NCI-H1417 (cell line): ENCODE measurements at places on chromosomes 7 and 10.

GRCh38 chr10:84497978-84498377 lies 169.6 kb downstream of the CCSER2 start:
- no peak for DNase-seq

- no peak for DNase-seq
Observed at GRCh38 chr7:23335136-23335535, 36.0 kb downstream of the MALSU1 start.

DNA sequence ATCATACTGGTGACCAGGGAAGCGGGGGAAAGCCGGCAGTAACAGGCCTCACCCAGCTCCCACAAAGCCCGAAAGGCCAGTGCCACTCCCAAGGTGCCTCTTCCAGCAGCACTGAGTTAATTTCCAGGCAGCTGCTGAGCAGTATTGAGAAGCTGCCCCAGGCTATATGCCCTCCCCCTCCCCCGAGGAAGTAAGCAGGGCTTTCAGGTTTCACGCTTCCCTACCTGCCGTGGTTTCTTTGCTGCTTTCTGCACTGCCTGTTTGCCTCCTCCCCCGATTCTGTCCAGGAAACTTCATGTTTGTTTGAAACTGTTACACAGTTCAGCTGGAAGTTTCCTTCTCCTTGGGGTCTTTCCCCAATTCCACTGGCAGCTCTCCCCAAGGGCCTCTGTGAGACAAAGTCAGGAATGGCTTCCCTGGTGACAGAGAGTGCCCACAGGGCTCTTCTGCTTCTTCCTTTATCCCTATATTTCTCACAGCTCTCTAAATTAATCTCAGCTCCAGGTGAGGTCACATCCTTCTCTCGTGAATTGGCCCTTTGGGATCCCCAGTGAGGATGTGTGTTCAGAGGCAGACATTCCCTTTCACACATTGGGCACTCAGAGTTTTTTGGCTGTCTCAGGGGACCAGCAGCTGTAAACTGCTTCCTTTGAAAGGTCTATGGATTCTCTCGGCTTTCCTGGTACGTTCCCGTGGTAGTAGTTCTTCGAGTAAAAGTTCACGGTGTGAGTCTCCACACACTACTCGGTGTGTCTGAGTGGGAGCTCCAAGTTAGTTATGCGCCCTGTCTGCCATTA lies 19.4 kb downstream of the C1GALT1 start:
- no peak for DNase-seq

GRCh38 chr10:34193931-34194626 lies 621.0 kb downstream of the PARD3 start:
- DNase-seq: peak; percentile 12

DNA sequence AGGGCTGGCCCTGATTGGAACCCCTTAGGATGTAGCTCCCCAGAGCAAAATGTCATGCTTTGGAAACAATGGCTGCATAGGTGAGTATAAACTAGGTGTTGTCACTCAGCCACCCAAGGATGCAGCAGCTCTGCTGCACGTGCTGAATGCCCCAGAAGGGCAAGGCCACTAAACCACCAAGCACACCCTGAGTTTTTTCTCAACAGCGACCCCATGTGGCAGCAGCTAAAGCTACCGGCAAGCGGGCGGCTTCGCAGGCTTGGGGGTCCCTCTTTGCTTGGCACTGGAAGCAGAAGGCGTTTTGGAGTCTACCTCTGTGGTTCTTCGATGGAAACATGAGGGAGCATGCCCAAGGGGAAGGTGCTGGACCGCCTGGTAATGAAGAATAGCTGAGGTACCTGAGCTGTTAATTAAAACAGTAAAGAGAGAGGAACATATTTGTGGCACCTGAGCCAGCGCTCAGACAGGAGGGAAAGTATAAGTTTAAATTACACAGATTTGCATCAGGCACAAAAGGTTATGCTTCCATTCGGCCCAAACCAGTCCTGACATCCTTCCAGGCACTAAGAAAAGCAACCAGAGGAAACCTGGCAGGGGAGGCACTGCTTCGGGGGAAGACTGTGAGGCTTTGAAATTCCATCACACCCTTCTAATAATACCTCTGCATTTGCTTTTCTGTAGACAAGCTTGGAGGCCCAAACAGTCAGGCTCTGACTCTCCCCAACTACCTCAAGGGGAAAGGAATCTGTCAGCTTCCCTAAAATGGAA lies 152.1 kb downstream of the GFRA1 start:
- DNase-seq: no peak

DNA sequence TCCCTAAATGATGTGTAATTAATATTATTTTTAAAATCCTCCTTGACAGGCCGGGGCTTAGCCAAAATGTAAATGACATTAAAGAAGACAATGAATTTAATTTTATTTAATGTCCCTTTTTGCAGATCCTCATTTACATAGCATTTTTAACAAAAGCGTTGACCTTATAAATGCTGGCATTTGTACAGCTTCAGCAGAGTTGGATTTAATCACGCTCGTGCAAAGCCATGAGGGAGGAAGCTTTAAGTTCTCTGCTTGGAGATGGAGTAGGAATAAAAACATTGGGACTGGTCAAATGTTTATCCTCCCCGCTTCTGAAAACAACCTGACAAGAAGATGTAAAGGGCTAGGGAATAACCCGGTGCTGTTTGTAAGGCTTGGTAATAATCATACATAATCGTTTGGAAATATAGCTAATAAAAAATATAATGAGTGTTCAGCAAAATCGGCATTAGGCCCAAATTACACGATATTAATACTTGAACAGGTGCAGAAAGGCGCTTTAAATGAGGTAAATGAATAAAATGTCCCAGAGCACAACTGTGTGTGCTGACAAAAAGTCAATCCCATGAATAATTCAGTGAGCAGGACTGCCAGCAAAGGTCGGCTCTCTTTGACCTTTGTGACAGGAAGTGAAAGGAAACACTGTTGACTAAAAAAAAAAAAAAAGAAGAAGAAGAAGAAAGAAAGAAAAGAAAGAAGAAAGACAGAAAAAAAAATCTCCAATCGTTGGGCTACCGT lies 11.5 kb downstream of the EBF3 start:
- DNase-seq: no peak

DNA sequence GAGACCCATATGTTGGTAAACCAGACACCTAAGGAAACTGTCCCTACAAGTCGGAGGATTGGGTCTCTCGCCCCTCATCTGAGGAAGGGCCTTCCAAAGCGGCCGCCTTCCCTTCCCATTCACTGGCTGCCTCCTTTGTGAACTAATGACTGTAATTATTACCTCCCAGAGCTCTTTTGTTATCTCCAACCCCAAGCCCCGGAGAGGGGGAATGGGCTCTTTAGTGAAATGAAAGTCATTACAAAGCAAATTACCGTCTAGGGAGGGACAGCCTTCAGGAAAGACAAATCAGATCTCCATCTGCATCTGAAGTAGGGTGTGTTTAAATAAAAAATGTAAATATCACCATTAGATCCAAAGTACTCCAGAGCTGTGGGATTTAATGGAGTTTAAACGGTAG lies 2.6 kb upstream of the GAD2 start:
- DNase-seq: no peak

DNA sequence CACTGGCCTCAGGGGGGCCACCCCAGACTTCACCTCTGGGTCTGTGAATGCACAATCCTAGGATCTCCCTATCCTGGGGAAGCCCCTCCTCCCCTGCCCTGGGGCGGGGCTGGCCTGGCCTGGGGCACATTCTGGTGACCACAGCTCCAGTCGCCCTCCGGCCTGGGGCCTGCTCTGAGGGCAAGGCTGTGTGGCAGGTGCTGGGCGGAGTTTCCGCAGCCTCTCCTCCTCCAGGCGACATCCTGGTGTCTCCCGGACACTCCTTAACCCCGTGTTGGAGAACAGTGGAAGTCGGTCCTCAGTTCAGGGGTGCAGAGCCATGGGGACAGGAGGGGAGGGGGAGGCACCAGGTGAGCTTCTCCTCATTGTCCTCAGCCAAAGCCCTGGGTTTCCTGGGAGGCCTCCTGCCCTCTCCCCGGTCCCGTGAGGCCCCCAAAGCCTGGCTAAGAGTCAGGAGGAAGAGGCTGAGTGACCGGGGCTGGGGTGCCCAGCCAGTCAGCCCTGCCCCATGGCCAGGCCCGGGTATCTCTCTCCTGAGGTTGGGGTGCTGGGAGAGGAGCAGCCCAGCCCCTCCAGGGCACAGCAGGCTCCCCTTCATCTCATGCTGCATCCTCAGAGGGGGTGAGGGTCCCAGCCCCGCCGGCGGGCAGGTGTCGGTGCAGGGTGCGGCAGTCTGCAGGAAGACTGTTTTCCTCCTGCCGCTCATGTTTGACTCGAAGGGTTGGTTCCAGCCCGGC lies 22.6 kb downstream of the UNCX start:
- no peak for DNase-seq

DNA sequence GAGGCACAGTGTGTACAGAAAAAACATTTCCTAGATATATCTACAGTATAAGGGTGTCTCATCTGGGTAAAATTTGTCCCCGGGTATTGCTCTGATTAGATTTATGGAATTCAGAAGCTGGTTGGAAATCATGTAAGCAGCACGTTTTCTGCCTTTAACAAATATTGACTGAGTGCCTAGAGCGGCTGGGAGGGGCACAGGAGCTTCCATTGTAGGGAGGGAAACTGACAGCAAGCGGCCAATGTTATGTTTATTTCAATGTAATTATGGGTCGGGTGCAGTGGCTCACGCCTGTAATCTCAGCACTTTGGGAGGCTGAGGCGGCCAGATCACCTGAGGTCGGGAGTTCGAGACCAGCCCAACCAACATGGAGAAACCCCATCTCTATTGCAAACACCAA lies 4.4 kb upstream of the RFC2 start:
- peak; percentile 72 for DNase-seq

- peak; percentile 10 for DNase-seq
Observed at GRCh38 chr7:19117870-19118608, 603 bp upstream of the TWIST1 start.

DNA sequence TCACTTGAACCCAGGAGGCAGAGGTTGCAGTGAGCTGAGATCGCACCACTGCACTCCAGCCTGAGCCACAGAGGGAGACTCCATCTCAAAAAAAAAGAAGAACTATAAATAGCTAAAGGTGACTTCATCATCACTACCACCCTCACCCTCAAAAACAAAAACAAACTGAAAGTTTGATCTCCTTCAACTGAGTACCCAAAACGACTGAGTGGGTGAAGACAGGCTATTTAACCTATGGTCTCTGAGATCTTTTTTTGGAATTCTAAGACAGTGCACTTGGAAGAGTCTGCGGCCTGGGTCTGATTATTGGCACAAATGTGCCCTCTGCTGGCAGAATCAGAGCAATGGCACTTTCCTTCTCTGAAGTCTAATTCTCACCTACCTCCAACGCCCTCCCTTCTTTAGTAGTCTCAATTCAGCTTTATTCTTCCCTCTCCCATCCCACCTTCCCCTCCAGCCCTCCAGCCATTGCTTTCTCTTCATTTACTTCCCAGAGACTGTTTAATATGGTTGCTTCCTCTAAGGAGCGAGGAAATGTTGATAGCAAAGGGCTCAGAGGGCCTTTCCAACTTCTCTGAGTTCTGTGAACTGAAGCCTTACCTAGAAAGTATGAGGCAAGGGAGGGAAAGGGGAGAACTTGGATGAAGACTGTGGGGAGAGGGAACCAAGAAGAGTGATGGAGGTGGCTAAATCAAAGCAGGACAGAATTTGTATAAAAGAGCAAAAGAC lies 2.9 kb upstream of the MYOZ1 start:
- peak; percentile 22 for DNase-seq

DNA sequence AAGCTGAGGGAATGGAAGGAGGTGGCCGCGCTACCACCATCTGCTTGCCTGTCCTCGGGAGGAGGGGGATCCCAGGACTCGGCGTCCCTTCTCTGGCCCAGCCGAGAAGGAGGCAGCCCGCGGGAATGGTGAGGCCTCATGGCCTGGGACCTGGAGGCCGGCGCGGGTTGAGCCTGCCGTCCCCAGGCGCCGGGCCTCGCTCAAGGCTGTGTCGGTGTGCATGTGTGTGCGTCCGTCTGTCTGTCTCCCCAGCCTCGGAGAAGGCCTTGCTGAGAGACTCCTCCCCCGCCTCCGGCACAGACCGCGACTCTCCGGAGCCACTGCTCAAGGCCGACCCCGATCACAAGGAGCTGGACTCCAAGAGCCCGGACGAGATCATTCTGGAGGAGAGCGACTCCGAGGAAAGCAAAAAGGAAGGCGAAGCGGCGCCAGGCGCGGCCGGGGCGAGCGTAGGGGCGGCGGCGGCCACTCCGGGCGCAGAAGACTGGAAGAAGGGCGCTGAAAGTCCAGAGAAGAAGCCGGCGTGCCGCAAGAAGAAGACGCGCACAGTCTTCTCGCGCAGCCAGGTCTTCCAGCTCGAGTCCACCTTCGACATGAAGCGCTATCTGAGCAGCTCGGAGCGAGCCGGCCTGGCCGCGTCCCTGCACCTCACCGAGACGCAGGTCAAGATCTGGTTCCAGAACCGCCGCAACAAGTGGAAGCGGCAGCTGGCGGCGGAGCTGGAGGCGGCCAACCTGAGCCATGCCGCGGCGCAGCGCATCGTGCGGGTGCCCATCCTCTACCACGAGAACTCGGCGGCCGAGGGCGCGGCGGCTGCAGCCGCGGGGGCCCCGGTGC lies 1.3 kb downstream of the HMX3 start:
- DNase-seq: no peak

GRCh38 chr7:151690606-151691005 lies 170.9 kb upstream of the RHEB start:
- DNase-seq: no peak
